ENCODE measurements at places on chromosomes 16 and 17. TPM values are rescaled to one million over a fixed set of nuclear protein-coding genes. Genes with fewer than 3 reads are reported as not detected.
A peak's percentile ranks its signal among the peaks of the same experiment; 100 is the strongest.

JPH3 gene
- polyA plus RNA-seq = 1.0 TPM

TPSG1 gene
- polyA plus RNA-seq = 1.1 TPM

PPY gene
- 0.30 TPM for polyA plus RNA-seq

TBC1D3I gene
- polyA plus RNA-seq = not detected

CES1 gene
- polyA plus RNA-seq = 3.7 TPM

LGALS9B gene
- not detected for polyA plus RNA-seq

KRT9 gene
- not detected for polyA plus RNA-seq

ACAP1 gene
- polyA plus RNA-seq = 7.6 TPM

WNT9B gene
- polyA plus RNA-seq = 7.9 TPM

RPRML gene
- polyA plus RNA-seq = not detected

LDHD gene
- 6.8 TPM for polyA plus RNA-seq

ADGRG3 gene
- 0.21 TPM for polyA plus RNA-seq

NLGN2 gene
- polyA plus RNA-seq = 21.4 TPM

DNA sequence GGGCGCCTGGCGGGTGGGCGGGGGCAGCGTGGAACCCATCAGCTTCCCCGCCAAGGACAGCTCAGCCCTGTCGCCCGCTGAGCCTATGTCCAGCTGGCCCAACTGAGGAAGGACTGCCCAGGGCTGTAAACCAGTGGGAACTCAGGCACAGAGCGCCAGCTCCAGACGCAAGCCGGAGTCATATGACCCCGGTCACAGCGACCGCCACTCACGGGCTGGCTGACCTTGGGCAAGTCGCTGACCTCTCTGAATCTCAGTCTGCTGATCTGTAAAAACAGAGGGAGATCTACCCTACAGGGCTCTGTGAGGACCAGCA lies 170.0 kb downstream of the C16orf78 start:
- DNase-seq = no peak

GRCh38 chr17:75596320-75597087 lies 8.9 kb downstream of the MYO15B start:
- DNase-seq = no peak

GRCh38 chr17:11996722-11997146 lies 541 bp downstream of the ZNF18 start:
- peak; percentile 9 for DNase-seq

GRCh38 chr16:2857451-2858244 lies at the start of gene PRSS22:
Gene PRSS22 (minus strand): TSS chr16:2858170. CDS start chr16:2858104, 66 bp downstream.
- peak; percentile 31 for DNase-seq

GRCh38 chr16:85648805-85649204 lies 35.7 kb downstream of the GSE1 start:
- no peak for DNase-seq

- no peak for DNase-seq
These were observed 59.2 kb downstream of the ATP2C2 start for GRCh38 chr16:84427553-84427952.

GRCh38 chr16:1070084-1070863 lies 2.3 kb upstream of the SSTR5 start:
- DNase-seq = no peak

- DNase-seq = no peak
These were observed 64.7 kb downstream of the KLHDC4 start for GRCh38 chr16:87701078-87701460.

GRCh38 chr17:42704490-42704836 lies 22.1 kb downstream of the CNTNAP1 start:
- no peak for DNase-seq

- no peak for DNase-seq
These were observed 24.4 kb downstream of the YWHAE start for GRCh38 chr17:1375615-1376014.

DNA sequence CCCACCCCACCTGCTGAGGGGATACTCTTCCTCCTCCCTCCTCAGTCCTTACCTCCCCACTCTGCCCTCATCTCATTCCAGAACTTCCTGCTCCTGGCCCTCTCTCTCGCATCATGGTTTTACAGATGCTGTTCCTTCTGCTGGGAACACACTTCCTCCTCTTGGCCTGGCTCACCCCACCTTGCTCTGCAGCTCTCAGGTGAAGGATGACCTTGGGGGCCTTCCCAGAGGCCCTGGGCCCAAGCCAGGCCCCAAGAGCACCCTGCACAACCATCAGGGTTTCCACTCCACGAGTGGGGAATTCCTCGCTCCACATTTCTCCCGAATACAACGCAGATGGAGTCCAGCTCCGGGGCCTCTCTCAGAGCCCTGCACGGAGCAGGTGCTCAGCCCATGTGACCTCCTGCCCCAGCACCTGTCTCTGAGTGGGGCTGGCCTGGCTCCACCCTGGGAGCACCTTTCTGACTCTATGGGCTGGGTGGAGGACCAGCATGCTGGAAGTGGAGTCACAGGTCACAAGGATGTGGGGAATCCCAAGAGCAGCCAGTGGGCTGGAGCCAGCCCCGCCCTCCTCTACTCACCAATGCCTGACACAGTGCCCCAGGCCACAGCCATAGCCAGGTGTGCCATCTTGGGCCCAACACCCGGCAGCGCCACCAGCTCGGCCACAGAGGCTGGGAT lies 4.5 kb downstream of the NTHL1 start:
- DNase-seq = no peak

- no peak for DNase-seq
These were observed 78.8 kb downstream of the GNAO1 start for GRCh38 chr16:56269811-56270684.

DNA sequence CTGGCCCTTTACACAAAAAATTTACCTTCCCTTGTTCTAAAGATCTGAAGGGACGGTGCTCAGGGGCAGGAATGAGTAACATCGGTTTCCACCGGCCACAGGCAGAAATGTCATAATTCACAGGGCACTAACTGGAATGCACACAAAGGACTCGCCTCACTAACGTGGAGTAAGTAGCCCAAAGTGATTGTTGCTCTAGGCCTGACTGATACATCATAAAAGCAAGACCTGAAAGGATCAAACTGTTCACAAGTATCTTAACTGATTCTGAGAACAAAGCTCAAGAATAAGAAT lies 8.9 kb upstream of the TCF25 start:
- DNase-seq = no peak

Data from renal cortex interstitium (tissue), 15 donors.